ENCODE measurements at places on chromosomes 5 and 9. TPM values are rescaled to one million over a fixed set of nuclear protein-coding genes. Genes with fewer than 3 reads are reported as not detected.
A peak's percentile ranks its signal among the peaks of the same experiment; 100 is the strongest.

DNA sequence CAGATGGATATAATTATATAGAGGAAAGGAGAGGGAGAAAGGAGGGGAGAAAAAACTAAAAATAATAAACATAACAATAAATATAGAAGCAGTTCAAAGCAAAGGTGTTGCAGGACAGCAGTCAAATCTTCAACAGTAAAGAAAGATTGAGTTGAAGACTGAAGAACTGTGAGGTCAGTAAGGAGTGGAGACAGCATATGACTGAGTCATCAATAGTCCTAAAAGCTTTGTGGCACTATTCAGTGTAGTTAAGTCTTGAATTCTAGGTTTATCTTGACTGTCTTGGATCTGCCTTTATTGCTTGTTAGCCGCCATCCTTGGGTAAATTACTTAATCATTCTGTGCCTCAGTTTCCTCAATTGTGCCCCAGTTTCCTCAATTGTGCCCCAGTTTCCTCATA lies 137.0 kb downstream of the MRPS30 start:
- DNase-seq: no peak

DNA sequence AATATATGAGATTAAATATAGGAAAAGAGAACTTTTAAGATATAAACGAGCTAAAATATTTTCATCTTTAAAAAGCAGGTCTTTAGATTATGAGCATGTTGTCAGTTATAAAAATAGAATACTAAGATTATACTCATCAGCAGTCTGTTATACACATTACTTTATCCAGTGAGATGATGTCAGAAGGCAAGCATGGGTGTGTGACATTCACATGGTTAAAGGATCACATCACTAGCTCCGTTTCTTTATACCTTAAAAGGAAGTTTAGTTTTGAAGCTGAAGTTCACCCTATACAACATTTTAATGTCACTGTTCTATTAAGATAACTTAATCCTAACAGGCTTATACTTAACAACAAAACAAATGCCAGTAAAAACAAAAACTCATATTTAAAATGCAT lies 59.6 kb downstream of the RICTOR start:
- no peak for DNase-seq

DNA sequence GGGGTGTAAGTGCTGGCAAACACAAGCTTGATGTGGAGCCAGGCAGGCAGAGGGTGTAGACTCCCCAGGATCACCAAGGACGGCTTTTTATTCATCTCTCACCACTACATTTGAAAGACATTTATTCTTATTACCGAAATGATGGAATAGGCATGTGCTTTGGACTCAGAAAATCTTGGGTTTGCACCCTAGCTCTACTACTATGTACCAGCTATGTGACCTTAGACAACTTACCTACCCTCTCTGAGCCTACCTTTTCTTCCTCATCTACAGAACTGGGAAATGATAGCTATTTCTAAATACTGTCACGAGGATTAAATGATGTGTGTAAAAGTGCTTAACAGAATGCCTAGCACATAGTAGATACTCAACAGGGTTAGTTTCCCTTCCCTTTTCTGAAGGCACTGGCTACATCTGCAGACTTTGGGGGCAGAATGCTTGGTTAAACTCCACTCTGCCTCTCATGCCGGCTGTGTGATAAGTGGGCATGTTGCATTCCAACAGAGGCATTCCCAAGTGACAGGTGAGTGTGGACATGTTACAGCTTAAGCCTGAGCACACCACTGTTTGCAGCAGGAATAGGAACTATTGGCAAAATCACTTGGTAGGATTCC lies 94.8 kb downstream of the SLC1A3 start:
- no peak for DNase-seq

- peak; percentile 24 for DNase-seq
Observed at GRCh38 chr9:127974001-127974768, 6.6 kb downstream of the EEIG1 start.

DNA sequence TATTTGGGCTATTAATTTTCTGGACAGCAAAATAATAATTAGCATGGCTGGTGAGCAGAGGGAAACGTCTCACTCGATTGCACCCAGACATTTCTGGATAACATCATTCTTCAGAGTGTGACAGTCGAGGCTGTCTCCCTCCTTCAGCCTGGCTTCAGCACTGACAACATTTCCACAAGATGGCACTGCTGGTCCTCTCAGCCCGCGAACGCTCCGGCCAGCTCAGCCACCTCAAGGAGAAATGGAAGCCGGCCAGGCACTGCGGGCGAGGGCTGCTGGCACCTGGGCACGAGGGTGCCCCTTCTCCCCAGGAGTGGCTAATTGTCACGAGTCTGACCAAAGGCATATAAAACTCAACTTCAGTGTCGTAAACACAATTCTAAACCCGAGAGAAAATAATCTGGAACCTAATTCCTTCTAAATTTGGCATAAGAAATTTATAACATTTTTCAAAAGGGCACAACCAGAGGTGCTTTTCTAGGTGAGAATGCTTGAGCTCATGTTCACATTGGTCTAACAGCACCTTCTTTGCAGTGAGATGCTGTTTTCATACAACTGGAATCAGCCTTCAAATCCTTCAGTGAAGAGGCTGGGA lies 65.9 kb downstream of the DAP start:
- DNase-seq: peak; percentile 67

DNA sequence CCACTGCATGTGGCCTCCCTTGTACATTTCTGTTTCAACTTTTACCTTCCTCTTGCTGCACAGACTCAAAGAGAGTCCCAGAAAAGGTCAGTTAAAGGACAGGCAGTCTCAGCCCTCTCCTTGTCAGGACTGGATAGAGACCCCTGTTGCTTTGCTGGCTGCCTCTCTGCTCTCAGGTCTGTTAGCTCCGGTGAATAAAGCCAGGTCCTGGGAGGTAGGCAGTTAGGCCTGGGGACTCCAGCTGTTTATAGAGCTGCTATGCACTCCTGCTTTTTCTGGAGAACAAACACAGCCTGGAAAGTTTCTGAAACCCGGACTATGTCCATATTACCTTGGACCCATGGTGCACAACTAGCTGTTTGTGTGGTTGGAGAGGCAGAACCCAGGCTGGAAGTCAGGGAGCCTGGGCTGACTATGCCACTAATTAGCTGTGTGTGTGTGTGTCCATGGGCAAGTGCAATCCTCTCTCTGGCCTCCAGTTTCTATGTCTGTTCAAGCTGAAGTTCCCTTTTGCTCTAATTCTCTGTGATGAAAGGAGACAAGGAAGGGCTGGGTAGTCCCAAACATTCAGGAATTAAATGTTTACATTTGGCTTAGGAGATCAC lies 42.9 kb downstream of the GLRA1 start:
- no peak for DNase-seq

- DNase-seq: no peak
Observed at GRCh38 chr9:129964901-129965734, 77.9 kb downstream of the FNBP1 start.

DNA sequence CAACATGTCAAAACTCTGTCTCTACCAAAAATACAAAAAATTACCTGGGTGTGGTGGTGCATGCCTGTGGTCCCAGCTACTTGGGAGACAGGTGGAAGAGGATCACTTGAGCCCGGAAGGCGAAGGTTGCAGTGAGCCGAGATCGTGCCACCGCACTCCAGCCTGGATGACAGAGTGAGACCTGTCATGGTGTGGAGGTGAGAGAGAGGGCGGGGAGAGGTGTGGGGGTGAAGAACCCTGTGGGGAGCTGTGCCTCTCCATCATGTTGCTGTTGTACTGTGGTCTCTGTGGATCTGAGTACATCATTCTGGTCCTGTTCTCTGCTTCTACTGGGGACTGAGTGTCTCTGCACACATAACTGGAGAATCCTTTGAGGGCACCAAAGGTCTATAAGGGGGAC lies 11.3 kb upstream of the SLC34A1 start:
- no peak for DNase-seq

DNA sequence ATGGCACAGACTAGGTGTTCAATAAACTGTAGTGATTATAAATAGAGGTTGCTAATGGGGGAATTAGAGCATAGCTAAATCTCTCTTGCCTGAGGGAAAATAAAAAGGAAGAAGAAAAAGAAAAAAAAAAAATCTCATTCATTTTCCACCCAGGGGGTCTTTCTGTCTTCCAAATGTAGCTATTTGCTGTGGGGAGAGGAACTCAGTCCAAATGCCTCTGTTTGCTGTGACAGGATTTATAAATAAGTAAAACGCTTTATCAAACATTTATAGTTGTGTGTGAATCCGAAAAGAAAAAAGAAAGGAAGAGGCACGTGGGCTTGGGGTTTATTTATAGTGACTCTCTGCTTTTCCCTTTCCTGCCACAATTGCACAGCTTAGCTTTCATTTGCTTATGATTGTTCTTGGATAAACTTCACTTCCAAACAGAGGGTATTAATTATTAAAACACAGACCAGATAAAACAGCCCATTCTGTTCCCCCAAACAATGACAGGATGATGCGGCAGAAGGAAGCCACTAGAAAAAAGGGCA lies 245.7 kb downstream of the ASTN2 start:
- DNase-seq: no peak

- DNase-seq: no peak
Observed at GRCh38 chr5:142119051-142119625, 10.6 kb downstream of the NDFIP1 start.

- DNase-seq: no peak
Observed at GRCh38 chr5:168850683-168851082, 271.5 kb upstream of the PANK3 start.

DNA sequence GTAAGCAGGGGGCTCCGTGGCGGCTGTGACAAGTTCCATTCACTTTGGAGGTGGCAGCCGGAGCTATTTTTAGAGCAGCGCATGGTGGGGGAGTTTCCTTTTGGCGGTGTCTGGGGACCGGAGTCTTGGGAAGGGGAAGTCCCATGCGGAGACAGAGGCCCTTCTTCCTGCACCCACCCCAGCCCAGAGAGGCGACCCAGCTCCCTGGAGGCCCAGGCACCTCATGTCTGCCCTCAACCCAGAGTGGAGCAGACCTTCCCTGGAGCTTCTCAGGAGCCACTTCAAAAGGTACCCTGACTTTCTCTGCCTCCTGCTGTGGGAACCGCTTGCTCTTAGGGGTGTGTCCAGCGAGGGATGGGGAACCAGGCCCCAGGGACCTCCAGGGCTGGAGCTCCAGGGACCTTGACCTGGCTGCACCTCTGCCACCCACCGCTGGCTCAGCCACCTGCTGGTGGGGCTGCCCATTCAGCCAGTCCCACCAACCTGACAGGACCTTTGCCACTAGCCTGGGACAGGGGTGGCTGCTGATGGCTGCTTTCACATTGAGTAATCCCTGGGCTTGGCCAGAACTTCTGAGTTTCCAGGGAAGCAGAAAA lies 34.1 kb downstream of the NEK6 start:
- DNase-seq: no peak

GRCh38 chr5:135723491-135723890 lies 111.0 kb upstream of the SLC25A48 start:
- no peak for DNase-seq

- no peak for DNase-seq
Observed at GRCh38 chr5:90477073-90477472, 2.4 kb downstream of the POLR3G start.

DNA sequence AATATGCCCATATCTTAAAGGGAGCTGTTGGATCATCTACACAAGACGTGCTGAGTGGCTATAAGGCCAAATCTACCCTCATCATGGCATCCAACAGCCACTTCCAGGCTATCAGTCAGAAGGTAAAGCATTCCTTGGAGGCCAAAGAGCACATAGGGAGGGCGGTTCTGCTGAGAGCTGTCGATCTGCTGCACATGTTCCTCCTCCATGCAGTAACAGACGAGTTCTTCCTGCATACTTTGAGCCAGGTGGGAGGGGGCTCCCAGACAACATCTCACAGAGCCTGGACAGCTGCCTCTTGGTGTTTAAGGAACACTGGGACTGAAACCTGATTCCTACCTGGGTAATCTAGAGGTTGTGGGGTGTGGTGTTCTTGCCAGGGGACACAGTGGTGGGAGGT lies 93.3 kb upstream of the RAI14 start:
- DNase-seq: no peak

GRCh38 chr5:543755-544674 lies 19.8 kb upstream of the SLC9A3 start:
- DNase-seq: peak; percentile 77

DNA sequence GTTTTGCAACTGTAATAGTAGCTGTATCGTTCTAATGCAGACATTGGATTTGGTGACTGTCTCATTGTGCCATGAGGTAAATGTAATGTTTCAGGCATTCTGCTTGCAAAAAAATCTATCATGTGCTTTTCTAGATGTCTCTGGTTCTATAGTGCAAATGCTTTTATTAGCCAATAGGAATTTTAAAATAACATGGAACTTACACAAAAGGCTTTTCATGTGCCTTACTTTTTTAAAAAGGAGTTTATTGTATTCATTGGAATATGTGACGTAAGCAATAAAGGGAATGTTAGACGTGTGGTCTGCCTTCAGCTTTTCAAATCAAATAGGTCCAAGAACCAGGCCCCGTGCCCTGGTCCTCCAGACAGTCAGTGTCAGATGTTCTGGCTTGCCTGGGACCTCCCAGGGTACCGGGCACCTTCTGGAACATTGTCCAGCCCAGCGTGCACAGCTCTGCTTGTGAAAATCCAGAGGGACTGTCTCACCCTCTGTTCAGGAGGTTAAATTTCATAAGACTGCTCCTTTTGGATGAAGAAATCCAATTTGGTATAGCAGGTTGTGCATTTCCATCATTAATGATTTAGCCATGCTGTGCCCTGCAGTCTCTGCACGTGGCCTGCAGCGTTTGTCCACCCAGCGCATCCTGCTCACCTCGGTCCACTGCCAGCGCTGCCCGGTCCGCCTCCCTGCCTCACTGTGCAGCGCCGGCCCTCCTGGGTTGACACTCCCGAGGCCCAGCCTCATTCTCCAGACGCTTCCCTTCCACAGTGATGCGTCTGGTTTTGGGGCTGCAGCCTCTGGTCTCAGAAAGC lies 6.6 kb upstream of the AHRR start:
- DNase-seq: no peak

DNA sequence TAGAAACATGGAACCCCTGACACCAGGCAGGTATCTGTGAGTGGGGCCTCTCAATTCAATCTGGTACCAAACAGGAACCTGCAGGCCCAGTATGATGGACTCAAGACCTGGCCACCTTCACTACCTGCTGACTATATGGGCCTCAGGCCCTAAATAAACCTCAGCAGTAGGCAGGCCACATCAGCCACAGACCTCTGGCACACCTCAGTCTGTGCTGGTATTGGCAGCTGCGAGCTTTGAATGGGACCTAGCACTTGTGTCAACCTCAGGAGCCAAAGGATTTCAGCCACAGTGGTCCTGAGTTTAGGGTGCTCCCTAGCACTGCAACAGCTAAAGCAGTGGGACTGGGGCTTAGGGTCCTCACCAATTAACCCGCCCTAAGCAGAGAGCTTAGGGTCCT lies 325.5 kb downstream of the ZNF608 start:
- no peak for DNase-seq

The EIF4E1B gene
- total RNA-seq: not detected

The UBE2QL1 gene
- total RNA-seq: 0.35 TPM

The EGFLAM gene
- total RNA-seq: 0.40 TPM

The CYLC2 gene
- total RNA-seq: not detected

The FUT7 gene
- total RNA-seq: not detected

The RNF38 gene
- total RNA-seq: 28.9 TPM

The CCDC192 gene
- not detected for total RNA-seq

The SGCD gene
- 2.2 TPM for total RNA-seq

The LHFPL2 gene
- total RNA-seq: 39.2 TPM

The BARHL1 gene
- total RNA-seq: not detected

The MATR3 gene
- total RNA-seq: 105 TPM

The ZNF454 gene
- 1.4 TPM for total RNA-seq

Data from colonic mucosa (tissue), 4 donors.